Esophagus mucosa (tissue), 1 donor: ENCODE measurements at places on chromosomes 13 and 19. TPM values are rescaled to one million over a fixed set of nuclear protein-coding genes. Genes with fewer than 3 reads are reported as not detected.
A peak's percentile ranks its signal among the peaks of the same experiment; 100 is the strongest.

CEACAM6 gene
- total RNA-seq, result 268 TPM

ZNF581 gene
- total RNA-seq, result 21.7 TPM

ZFR2 gene
- total RNA-seq, result not detected

ZNF283 gene
- total RNA-seq, result 5.3 TPM

KLK4 gene
- not detected for total RNA-seq

GRK1 gene
- total RNA-seq, result not detected

DIRAS1 gene
- 1.00 TPM for total RNA-seq

GPR183 gene
- 0.76 TPM for total RNA-seq

CYP4F3 gene
- 34.8 TPM for total RNA-seq

ZNF441 gene
- total RNA-seq, result 2.2 TPM

ZNF320 gene
- total RNA-seq, result 3.8 TPM

PALM3 gene
- total RNA-seq, result 0.08 TPM

SIGLEC9 gene
- 0.48 TPM for total RNA-seq

- ATAC-seq, result no peak
These were observed 53.0 kb downstream of the DPY19L3 start for GRCh38 chr19:32458500-32459123.

DNA sequence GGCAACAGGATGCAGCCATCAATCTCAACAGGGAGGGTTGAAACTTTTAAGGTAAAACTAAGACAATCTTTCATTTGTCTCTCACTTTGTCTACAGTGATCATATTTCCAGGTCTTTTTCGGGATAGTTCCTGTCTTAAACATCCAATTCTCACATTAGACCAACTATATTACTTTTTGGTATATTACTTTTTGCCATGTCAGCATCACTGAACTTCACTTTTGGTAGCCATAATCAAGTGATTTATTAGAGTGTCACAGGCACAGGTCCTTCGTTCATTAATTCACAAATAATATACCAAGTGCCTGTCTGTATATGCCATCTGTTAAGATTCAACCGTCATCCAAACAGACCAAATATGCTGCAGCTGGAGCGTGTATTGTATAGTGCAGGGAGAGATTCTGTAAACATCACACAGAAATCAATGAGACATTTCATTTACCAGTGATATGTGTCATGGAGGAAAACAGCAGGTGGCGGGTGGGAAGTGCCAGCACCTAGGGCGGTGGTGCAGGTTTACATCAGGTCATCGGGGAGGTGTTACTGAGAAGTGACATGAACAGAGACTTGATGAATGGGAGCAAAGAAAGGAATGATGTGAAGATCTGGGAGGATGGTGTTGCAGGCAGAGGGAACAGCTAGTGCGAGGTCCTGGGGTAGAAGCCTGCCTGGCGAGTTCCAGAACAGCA lies 24.9 kb downstream of the ARHGEF7 start:
- ATAC-seq, result no peak

- ATAC-seq, result no peak
These were observed 31.2 kb downstream of the RCBTB2 start for GRCh38 chr13:48501705-48502104.

- ATAC-seq, result peak; percentile 10
These were observed 184.2 kb downstream of the PTPRS start for GRCh38 chr19:5156231-5156986.

DNA sequence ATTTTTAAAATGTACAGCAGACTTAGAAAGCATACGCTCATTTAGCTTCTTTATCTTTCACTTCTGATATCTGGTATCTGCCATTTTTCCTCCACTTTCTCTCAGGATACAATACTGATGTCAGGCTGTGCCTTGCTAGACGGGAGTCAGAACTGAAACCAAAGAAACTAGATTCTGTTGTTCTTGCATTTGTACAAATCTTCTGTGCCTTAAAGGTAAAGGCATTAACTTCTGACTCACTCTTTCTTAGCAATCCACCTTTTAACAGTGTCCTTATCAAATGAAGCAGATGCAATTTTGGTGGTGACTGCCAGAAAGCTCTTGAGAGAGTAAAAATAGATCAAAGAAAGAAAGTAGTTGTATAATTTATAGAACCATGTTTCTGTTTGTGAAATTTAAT lies 370.4 kb downstream of the PCDH20 start:
- no peak for ATAC-seq

GRCh38 chr13:112690283-112690929 lies 568 bp downstream of the ATP11A start:
- ATAC-seq, result peak; percentile 5

GRCh38 chr13:36515466-36515865 lies 83.2 kb downstream of the CCNA1 start:
- no peak for ATAC-seq

GRCh38 chr13:50793026-50793425 lies 50.5 kb downstream of the DLEU7 start:
- no peak for ATAC-seq

GRCh38 chr13:70394031-70394548 lies 285.8 kb upstream of the KLHL1 start:
- no peak for ATAC-seq

- no peak for ATAC-seq
These were observed 50.0 kb downstream of the LATS2 start for GRCh38 chr13:21011378-21011777.

DNA sequence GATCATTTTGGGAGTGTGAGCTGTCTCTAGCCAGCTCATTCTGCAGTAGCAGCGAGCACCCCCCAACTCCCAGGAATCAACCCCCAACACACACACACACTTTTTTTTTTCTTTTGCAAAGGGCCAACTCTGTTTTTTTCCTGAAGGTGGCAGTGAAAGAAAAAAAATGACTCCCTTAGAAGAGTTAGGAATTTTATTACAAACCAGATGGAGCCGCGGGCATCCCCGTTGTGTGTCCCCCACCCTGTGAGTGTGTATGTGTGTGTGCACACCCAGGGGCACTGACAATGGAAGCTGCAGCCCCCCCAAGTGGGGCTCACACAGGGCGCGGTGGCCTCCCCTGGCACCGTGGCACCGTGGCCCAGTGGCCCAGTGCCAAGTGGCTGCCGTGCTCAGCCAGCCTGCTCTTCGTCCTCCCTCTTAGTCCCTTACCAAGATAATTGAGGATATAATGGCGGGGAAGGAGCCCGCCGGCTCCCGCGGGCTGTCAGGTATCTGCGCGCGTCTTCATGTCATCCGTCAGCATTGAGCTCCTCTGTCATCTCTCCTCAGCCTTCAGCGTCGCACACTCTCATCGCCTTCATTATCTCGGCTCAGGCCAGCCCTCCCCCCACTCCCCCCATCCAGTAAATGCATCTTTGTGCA lies 314.1 kb downstream of the ZNF536 start:
- ATAC-seq, result no peak

GRCh38 chr19:49103331-49104085 lies 10.7 kb upstream of the LIN7B start:
- no peak for ATAC-seq

DNA sequence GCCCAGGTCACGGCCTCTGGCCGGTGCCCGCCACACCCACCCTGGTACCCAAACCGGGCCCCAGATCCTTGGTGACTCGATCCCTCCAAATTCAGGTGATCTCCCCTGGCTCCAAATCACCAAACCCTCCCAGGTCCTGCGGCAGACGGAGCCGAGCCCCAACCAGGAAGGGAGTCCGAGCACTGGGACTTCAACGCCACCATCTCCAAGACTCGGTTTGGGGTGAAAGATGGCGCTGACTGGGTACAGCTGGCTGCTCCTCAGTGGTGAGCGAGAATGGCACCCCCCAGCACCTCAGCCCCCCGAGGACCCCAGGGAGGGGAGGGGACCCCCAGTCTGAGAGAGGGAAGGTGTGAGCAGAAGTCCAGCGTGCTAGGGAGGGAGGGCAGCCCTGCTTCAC lies 2.3 kb downstream of the CEACAM16 start:
- no peak for ATAC-seq

GRCh38 chr19:6800991-6801484 lies 28.5 kb downstream of the VAV1 start:
- ATAC-seq, result peak; percentile 89

DNA sequence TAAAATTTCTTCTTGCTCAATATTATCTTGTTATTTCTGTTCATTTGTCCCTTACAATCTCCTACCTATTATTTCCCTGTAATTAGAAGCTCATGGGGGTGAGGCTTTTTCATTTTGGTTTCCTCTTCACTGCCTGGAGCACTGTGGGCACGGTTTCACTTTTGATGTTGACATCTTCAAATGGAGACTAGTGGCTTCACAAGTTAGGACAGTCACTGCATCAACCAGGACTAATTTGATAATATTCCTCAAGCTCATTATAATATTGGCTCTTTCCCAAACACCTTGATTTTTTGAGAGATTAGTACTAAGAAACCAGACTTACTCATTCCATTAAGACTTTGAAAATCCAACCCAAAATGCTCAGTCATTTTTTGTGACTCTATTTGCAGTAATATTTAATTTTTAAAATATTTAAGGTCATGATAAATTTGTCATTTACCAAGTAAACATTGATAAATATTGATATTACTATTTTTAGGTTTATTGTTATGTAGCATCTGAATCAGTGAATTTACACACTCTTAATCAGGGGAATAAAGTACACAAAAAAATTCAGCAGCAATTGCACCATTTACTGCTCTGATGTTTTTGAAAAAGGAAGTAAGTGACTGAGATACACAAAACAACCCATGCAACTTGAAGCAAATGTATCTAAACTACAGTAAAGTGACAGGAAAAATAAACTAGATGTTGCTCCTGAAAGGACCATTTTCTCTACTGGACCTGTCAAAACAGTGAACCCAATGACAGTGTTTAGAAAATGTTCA lies 28.8 kb upstream of the RCBTB2 start:
- no peak for ATAC-seq

- no peak for ATAC-seq
These were observed 95.4 kb downstream of the RNASEH2B start for GRCh38 chr13:51004918-51005460.

GRCh38 chr13:81171065-81171647 lies 830.2 kb upstream of the SPRY2 start:
- ATAC-seq, result no peak

GRCh38 chr13:21744149-21744548 lies 73.3 kb downstream of the FGF9 start:
- ATAC-seq, result no peak

- no peak for ATAC-seq
These were observed 26.0 kb upstream of the PABPC3 start for GRCh38 chr13:25069911-25070310.

DNA sequence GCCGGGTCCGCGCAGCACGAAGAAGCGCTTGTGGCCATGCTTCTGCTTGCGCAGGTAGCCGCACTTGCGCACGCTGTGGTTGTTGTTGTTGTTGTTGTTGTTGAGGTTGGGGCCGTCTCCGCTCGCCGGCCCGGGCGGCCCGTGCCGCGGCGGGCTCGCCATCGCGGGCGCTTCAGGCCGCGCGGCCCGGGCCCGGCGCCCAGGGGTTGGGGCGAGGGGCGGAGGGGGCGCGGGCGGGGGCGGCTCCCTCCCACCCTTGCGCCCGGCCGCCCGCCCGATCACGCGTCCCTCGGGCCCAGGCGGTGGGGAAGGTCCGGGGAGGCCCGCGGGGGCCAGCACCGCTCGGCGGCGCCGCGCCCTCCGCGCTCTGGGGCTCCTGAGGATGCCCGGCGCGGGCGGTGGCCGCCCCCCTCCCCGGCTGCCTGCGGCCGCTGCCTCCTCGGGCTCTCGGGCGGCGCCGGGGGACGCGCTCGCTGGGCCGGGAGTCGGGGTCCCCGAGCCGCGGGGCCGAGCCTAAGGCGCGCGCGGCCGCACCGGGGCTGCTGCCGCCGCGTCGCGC lies 412 bp downstream of the IRS2 start:
- no peak for ATAC-seq

DNA sequence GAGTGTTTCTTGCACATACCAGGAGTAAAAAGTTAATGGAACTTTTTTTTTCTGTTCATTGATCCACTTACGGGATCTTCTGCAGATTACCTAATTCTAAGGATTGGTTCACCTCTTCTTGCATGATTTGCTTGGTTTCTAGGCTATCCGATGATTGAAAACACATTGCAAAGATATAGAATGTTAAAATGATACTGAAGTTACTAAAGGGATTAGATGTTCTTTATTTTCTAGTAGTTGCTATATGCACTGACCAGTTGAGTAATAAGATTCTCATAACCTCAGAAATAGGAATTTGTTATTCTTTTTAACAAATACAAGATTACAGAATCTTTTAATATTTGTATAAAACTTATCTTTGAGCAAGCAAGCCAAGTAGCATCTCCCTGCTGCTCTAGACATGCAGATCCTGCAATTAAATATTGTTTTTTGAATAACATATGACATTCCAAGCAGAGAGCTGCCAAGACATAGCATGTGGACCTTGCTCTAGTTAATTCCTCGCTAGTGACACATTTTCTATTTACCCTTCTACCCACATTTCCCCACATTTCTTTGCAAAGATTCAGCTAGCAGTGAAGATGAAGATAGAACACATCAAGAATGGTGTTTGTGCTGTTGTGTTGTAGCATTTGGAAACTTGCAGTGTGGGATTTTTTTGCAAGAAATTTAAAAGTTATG lies 51.7 kb upstream of the RNF113B start:
- no peak for ATAC-seq

DNA sequence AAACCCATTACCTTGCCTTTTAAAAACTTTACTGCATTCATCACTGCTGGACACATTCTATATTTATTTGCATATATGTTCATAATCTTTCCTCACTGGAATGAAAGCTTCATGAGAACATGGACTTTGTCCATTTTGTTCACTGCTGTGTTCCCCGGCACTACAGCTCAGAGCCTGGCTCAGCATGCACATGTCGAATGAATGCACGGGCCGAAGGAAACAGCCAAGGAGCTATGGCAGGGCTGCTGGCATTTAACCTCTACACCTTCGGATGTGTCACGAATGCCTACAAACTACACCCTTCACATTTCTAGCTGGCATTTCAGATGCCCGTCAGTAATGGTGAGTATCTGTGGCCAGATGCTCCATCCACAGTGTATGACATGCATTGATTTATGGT lies 7.6 kb downstream of the MTIF3 start:
- ATAC-seq, result no peak

DNA sequence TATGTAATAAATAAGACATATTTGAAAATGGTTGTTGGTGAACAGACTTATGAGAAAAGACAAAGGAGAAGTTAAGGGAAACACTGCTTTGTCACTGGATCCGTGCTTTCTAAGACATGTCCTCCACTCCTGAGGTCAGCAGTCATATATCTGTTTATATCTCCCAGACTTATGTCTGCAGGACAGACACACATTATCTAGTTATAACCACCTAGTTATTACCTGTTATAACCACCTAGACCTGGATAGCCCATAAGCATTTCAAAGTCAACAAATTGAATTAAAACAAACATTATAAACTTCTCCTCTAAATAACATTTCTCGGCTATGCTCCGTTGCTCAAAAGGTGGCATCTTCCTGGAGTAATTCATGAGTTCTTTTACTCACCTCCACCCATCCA lies 96.4 kb downstream of the SPRY2 start:
- no peak for ATAC-seq

DNA sequence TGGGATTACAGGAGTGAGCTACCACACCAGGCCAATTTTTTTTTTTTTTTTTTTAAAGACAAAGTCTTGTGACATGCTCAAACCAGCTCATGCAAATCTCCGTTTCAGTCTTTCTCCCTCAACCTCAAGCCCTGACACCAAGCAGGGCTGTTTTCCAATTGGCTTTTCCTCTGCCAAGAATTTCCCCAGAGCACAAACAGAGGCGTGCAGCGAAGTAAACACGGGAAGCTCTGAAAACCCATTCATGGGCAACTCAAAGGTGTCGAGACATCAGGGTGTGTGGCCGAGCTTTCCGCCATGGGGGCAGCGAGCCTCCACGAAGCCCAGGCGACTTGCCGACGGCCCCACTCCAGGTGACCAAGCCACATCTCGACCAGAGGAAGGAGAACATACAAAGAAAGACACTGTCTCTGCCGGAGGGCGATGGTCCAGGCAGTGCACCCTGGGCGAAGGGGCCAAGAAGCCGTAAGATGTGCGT lies 70.0 kb downstream of the INSR start:
- ATAC-seq, result peak; percentile 41

GRCh38 chr19:378706-379105 lies 30.2 kb downstream of the C2CD4C start:
- no peak for ATAC-seq
